ENCODE measurements at places on chromosomes 12 and 14.

- DNase-seq, result no peak
Observed at GRCh38 chr12:76284816-76285750, 63.1 kb downstream of the BBS10 start.

DNA sequence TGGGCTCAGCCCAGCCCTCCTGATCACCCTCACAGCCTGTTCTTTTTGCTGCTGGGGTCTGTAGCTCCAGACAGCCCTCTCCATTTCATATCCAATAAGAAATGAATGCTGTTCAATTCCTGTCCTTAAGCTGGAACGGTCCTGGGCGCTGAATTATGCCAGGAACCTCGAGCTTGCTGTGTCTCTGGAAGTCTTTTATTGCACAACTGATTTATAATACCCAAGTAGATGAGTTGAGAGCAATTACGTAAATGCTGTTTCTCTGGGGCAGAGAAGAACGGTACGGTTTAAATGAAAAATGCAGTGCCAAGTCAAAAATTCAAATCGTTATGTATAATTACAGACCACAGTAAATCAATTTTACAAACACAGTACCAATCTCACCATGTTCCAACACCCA is 161.0 kb downstream of the SAMD4A start:
- DNase-seq, result no peak

DNA sequence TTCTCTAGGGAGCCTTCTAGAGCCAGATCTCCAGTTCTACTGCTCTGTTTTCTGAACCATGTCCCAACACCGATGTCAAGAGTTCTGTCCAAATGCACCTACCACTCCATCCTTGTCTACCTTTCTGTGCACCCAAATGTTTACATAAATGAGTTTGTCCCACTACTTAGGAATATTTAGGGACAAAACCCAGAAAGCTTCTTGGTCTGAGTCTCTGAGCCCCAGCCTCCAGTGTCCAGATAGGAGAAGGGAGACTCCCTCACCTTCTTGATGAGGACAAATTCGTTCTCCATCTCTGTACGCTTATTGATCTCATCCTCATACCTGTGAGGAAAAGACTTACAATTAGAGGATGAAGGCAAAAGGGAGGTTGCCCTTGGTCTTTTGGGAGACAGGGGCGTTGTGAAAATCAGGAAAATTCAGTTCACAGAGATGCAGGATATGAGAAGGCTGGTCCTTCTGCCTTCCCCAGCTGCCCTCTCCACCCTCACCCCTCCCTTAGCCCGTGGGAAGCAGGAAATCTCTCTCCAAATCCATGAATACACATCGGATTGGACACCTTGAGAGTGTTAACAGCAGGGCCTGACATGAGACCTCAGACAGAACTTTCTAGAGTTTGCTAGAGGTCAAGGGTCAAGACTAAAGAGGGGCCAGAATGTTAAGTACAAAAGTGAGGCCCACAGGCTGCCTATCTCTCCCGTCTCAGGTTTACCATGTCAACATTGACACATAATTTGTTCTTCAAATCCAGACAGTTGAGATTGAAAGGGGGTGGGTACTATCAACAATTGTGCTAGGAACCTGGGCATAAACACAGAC is 3.8 kb downstream of the KRT8 start:
- DNase-seq, result no peak

DNA sequence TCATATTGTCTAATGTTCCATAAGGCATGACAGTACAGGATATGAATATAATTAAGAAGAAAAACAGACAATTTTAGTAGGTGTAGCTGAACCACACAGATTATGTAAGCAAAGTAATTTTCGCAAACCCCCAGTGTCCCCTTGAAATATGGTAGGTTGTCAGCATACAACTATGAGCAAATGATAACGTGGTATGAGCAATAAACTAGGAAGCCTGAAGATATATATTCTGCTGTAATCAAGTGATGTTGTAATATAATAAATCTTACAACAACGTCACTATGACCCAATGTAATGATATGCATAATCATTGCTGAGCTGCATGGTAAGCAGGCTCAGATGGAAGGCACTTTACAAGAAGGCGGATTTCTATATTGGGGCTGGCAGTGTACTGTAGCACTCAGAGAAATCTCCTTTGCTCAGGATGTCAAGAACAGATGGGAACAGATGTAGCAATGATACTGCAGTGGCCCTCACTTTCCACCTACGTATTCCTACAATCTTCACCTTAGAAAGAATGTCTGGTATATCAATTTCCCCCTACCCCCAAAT is 47.8 kb upstream of the MYF6 start:
- no peak for DNase-seq

DNA sequence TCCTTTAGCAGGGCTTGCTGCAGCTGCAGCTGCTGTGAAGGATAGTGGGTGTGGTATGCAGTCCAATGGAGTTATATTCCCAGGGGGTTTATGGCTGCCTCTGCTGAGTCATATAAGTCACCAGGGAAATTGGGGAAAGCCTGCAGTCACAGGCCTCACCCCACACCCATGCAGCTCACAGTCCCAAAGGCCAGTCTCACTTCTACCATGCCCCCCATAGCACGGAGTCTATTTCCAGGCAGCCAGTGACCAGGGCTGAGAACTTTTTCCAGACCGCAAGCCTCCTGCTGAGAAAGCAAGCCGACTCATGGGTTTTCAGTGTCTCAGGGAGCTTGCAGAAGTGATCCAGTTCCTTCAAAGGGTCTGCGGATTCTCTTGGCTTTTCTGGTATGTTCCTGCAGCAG is 322.4 kb upstream of the CLEC14A start:
- no peak for DNase-seq

DNA sequence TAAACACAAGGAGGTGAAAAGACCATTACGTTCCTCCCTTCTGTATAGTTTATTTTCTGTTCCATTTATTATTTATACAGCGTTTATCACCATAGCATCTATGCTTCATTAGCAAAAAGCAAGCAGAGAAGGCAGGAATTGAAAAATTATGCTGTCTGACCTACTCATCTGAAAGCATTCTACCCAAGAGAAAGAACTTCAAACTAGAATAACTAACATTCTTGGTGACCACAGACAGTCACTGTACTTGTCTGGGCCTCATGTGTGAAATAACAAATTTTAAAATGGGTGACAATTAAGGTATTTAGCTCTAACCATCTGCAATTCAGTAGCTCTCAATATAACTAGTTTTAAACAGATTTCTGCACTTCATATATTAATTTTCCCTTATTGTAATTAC is 29.3 kb upstream of the PDE3A start:
- DNase-seq, result no peak

DNA sequence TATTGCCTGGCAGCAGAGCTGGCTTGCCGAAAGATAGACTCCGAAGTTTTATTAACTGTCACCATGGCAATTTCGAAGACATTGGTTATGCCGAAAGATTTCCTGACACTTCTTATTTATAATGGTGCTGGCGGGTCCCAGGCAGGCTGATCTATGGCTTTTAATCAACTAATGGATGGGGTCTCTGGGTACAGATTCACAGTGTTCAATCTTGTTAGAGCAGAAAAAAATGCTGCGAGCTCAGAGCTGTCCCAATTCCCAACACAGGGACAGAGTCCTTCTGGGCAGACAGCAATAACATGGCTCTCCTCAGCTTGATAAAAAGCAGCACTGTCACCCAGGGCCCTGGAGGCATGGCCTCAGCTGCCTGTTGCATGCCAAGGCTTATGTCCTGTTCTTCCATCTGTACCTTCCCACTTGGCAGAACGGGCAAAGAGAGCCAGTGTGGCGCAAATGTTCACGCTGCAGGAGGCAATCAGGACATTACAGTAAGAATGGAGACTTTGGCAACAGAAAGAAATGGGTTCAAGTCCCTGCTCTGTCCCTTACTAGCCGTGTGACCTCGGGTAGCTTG is 228.2 kb upstream of the PWP1 start:
- no peak for DNase-seq

DNA sequence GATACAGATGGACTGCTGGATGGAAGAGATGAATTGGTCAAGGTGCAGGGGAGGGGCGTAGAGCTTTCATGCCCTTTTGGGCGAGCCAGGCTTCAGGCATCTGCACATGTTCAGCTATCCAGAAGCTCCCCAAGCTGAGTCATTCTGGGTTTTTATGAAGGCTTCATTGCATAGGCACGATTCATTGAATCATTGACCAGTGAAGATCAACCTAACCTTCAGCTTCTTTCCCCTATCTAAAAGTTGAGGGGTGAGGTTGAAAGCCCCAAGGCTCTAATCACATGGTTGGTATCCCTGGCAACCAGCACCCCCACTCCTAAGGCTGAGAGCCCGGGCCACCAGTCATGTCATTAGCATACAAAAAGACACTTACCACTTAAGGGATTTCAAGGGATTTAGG is 36.3 kb downstream of the RPS29 start:
- no peak for DNase-seq

GRCh38 chr12:112112409-112113133 is 4.0 kb upstream of the NAA25 start:
- DNase-seq, result no peak

GRCh38 chr14:33042591-33042990 is 103.9 kb downstream of the NPAS3 start:
- DNase-seq, result no peak

GRCh38 chr12:101001669-101002068 is 207.1 kb downstream of the ANO4 start:
- DNase-seq, result no peak

DNA sequence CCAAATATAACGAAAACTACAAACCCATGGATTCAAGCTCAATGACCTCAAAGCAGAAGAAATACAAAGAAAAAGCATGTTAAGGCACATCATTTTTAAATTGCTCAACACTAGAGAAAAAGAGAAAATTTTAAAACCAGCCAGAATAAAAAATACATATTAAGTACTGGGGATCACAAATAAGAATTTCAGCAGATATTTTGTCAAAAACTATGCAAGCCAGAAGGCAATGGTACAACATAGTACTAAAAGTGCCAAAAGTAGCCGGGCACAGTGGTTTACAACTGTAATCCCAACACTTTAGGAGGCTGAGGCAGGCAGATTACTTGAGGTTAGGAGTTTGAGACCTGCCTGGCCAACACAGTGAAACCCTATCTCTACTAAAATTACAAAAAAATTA is 10.2 kb downstream of the SGPP1 start:
- DNase-seq, result peak; percentile 77

- no peak for DNase-seq
Observed at GRCh38 chr14:38108681-38109080, 99.0 kb upstream of the SSTR1 start.

DNA sequence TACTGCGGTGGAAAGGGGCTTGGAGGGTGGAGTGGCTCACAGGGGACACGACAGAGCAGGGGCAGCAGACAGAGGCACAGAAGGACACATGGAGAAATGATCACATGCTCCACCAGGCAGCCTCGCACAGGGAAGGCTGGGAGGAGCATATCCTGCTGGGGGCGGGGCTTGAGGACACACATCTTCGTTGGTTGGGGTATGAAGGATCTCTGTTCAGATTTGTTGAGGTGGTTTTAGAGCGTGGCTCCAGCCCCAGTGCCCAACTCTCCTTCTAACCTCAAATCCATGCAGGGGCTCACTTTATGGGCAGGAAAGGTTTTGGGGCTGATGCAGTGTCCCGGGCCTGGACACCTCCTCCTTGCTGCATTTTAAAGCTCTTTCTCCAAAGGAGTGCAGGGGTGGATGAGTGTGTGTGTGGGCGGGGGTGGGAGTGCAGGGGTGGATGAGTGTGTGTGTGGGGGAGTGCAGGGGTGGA is 733 bp upstream of the P3H3 start:
- DNase-seq, result peak; percentile 65

- DNase-seq, result no peak
Observed at GRCh38 chr12:127271776-127272175, 995.2 kb upstream of the TMEM132C start.

- no peak for DNase-seq
Observed at GRCh38 chr14:71049435-71050133, 142.3 kb downstream of the PCNX1 start.

GRCh38 chr14:33908540-33909223 is 42.2 kb downstream of the EGLN3 start:
- peak; percentile 27 for DNase-seq

GRCh38 chr12:56046027-56046780 is 4.5 kb downstream of the RPS26 start:
- DNase-seq, result peak; percentile 23

- no peak for DNase-seq
Observed at GRCh38 chr14:99281396-99281795, 9.4 kb upstream of the BCL11B start.

DNA sequence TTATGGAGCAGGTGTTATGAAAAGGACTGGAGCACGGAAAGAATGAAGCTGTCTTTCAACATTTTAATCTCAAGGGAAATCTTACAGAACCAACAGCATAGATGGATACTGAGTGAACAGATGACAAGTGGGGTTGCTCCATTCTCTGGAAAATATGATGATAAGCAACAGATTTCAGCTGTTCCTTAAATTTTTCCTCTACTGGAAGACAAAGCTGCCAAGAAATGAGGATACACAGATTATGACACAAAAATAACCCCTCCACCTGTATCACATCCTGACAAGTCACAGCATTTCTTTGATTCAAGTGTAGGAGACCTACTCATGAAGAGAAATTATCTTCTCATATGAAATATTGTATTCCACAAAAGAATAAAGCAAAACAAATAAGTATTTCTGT is 13.0 kb upstream of the TMTC2 start:
- no peak for DNase-seq

- DNase-seq, result no peak
Observed at GRCh38 chr12:80056232-80056631, 43.1 kb upstream of the OTOGL start.
